ENCODE measurements at places on chromosomes 13 and 19.

DNA sequence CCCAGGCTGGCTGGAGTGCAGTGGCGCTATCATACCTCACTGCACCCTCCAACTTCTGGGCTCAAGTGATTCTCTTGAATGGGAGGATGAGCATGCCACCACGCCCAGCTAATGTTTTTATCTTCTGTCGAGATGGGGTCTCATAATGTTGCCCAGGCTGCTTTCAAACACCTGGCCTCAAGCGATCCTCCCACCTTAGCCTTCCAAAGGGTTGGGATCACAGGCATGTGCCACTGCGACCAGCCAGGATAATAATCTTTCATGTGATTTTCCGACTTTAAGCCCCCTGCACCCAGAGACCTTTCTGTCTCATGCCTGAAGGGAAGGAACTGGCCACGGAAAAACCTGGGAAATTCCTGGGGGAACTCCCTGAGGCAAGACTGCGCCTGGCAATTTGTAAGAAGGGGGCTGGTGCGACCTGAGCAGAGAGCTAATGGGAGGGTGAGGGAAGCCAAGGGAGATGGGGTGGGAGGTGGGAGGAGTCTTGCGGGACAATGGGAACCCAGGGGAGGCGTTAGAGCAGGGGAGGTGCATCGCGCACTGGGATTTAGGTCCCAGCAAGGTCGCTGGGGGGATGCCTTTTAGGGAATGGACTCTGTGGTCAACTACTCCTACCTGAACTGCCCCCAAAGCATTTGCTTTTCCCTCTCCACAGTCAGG is 1.2 kb upstream of the CCDC124 start:
- DNase-seq: no peak

DNA sequence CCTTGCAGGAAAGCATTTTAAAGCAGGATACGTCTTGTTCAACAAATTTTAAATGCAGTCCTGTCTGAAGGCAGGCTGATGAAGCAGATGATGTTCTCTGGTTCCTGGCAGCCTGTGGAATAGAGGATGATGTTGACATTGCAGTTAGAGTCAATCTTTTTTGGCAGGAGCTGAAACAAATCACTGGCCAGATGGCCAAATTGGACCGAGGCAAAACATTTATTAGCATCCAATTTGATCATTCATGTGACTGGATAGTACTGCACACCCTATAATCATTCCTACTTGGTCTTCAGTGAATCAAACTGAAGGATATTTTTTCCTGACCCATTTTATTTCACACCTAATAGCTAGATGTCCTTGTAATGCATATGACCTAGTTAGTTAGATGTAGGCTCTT is 172.2 kb upstream of the SLC10A2 start:
- no peak for DNase-seq

DNA sequence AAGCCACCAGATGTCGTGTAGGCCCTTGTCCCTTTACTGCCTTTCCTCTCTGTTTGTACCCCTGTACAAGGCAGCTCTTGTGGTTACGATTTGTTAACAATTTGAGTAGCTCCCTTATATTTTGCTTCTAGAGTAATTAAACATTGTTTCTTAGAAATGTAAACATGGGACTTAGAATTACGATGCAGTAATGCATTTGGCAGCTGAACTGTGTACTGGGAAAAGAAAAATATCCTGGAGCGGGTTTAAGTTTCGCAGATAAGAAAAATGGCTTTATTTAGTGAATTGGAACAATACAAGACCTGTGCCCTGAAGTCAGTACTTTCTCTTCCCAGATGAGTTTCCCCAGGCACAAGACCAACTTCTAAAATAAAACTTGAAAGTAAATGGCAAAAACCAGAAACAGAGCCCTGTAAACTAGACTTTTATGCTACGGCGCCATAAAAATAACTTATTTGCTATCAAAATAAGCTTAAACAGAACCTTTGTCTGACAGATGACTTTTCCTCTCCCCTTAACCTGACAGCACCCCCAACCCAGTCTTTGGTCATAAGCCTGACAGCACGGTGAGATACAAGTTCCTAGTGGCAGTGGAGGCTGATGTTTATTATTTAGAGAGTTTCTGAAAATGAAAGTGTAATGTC is 63.0 kb downstream of the LRCH1 start:
- DNase-seq: no peak

DNA sequence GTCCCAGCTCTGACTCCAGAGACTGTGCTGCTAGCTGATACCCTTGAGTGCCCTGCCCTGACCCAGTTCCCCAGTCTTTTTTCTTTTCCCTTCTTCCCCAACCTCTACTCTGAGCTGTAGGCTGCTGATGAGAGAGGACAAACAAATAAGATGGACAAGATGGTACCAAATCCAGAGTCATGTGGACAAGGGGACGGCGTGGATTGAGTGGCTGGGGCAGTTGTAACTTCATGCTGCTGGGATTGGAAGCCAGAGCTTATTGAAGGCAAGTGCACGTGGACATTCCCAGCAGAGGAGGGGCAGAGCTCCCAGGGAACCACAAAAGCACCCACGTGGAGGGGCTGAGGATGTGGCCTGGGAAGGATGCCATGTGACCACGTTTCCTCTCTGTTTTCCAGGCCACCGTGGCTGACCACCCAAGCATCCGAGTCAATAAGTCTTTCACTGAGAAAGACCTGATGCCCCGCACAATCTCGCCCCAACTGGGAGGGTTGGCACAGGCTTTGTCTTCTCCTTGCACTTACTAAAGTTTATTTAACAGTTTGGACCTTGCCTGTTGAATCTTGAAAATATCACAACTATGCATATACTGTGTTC is 323.3 kb upstream of the ZNF507 start:
- DNase-seq: no peak

- DNase-seq: no peak
Observed at GRCh38 chr13:54628383-54628782, 1599.8 kb downstream of the OLFM4 start.
